ENCODE measurements at places on chromosomes 5 and 9.

DNA sequence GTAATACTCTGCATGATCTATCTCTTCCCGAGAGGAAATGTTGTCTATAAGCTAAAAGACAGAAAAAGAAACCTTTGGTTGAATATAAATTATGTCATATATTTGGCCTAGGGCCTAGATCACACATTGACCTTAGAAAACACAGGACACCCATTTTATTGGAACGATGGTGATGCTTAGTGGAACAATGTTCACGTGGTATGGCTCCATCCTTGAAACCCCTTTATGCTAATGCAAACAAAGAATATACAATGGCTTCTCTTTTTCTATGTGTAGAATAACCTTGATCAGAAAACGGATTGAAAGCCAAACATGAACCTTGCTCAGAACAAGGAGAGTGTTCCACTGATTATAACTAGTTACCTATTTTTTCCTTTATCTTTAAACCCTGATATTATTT lies 24.5 kb downstream of the MRPS27 start:
- DNase-seq = no peak

DNA sequence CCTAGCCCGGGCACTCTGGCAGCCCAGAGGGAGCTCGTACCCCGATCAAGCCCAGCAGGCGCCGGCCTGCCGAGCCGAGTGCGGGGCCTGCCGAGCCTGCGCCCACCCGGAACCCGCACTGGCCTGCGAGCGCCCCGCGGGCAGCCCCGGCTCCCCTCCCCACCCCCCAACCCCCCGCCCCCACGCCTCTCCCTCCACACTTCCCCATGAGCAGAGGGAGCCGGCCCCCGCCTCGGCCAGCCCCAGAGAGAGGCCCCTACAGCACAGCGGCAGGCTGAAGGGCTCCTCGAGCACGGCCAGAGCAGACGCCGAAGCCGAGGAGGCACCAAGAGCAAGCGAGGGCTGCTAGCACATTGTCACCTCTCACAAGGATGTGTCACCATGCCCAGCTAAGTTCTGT lies 36.2 kb upstream of the CCDC180 start:
- no peak for DNase-seq

DNA sequence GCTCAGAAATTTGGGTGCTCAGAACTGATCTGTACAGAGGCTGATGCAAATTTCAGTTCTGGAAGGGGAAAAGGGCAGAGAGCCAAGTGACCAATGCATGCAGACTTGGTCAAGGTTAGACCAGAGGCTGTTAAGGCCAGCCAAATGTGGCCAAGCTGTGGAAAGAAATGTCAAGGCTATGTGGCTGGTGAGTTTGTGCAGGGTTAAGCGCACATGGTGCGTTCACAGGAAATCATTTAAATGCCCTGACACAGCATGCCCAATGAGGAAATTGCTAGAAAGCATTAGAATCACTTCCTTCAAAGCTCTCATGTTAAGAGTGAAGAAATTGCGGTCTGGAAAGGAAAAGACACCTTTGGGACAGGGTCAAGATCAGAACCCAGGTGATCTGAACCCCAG lies 58.0 kb downstream of the PTPN3 start:
- no peak for DNase-seq

DNA sequence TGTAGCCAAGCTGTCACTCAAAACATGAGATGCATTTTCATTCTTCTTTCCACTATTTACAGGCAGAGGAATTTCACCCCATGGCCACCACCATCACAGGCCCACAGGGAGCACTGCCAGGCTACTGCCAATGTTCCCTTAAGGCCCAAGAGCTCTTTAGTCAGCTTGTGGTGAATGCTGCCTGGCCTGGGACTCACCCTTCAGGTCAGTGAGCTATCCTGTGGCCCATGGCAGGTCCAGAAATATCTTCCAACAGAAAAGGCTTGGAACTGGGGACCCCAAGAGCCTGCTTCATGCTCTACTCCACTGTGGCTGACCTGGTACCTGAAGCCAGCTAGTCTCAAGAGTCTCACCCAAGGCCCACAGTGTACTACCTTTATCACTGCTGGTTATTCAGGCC lies 1518.7 kb upstream of the CDH9 start:
- no peak for DNase-seq

DNA sequence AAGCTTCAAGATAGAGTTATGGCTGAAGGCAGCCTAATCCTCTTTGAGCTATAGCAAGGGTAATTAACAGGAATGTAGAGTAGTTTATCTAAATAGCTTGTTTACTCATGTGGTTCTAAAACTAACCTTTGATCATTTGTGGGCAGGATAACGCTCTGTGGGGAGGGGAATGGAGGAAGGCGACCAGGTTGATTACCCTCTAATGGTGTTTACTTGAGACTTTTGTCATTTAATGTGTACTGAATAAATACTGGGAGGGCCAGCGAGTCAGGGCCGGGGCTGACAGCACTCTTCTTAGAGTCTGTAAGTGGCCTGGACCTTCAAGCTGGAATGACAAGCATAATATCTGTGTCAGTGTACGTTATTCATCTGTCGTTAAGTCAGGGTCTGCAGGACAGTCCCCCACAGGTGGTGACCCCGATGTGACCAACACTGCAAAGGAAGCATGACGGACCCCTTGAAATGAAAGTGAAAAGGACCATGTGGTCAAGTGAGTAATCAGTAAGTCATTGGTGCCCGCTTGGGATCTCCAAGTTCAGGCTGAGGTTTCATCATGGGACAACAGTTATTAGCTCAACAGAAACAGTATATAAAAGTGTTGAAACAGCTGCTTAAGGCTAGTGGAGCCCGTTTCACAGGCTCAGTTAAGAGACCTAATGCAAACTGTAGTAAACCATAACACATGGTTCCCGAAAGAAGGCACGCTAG lies 162.6 kb downstream of the CPLANE1 start:
- no peak for DNase-seq
